Activated CD4-positive, alpha-beta T cell treated with anti-CD3 and anti-CD28 coated beads, Interleukin-10, Interleukin-2, amounts not matched to agents 100 ng/mL and 50 ng/mL, durations not matched to agents 16 hours and 8 hours (primary cell): ENCODE measurements at places on chromosomes 4 and X.

- DNase-seq = peak; percentile 85
These were observed 34.6 kb downstream of the NBDY start for GRCh38 chrX:56763556-56764152.

DNA sequence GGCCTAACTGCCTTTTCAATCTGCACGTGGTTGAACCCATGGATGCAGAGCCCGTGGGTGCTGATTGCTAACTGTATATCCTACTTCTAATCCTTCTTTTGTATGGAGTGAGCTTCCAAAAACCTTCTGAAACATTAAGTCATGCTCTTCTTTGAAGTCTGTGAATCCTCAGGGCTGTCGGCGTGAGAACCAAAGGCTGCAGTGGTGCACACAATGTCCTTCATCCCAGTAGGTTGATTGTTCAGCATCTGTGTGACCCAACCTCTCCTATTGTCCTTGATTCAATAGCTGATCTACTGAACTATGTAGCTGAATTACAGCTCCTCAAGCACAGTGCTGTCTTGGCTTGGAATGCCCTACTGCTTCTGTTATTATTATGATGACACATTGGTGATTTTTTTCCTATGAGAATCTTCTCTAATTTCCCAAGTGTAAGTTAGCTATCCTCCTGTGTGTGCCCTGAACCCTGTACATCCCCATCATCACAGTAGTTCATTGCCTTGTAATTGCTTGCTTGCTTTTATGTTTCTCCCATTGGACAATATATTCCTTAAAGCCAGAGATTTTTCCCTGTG is 294.6 kb downstream of the TRIML1 start:
- no peak for DNase-seq

DNA sequence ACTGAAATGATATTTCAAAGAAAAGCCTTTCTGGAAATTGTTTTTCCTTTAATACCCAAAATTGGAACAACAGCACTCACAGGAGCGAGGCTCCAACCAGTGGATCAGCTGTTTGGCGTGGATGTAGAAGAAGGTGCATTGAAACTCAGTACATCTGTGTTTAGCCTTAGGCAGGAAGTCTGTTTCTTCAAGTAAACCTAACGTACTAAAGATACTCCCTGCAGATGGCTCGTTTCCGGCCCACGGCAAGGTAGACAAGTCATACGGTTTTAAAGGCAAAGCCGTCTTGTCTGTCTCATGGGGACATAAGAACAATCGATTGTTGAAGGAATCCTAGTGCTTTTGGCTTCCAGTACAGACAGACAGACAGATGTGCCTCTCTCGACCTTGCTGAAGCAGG is 50.0 kb upstream of the CLCN4 start:
- DNase-seq = peak; percentile 66

GRCh38 chr4:139501927-139502899 is 48.3 kb downstream of the RAB33B start:
- no peak for DNase-seq

- DNase-seq = no peak
These were observed 286.6 kb downstream of the ZIC3 start for GRCh38 chrX:137852502-137852901.

- no peak for DNase-seq
These were observed 65.2 kb downstream of the PARM1 start for GRCh38 chr4:74997948-74998729.

DNA sequence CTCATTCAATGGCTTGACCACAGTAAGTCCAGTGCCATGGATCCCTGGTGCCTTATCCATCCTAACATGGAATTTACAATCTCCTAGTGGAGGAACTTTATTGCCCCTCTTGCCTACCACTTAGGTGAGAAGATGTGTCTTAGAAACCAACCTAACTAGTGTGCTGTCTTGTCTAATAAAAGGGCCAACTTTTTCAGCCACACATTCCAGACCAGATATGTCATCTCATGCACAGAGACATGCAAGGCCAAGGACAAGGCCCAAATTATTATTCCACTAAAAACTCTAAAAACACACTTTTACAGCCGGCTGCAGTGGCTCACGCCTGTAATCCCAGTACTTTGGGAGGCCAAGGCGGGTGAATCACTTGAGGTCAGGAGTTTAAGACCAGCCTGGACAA is 10.6 kb upstream of the PRDX4 start:
- no peak for DNase-seq

GRCh38 chr4:183154701-183155391 is 55.8 kb downstream of the WWC2 start:
- no peak for DNase-seq

DNA sequence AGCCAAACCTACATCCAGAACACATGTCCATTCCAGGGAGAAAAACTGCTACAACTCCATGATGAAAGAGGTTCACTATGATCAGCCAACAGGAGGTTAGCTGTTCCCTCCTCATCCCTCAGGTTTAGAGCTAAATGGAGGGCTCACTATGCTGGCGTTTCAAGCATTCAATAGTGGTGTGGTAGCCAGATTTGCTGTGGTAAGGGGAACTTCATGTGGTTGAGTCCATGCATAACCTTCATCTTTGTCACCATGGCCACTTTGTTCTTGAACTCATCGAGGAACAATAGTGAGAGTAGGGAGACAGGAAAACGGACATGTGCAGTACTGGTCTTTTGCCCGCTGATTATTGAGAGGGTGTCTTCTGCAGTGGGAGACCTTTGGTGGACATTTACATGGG is 33.8 kb downstream of the ALPK1 start:
- DNase-seq = no peak

DNA sequence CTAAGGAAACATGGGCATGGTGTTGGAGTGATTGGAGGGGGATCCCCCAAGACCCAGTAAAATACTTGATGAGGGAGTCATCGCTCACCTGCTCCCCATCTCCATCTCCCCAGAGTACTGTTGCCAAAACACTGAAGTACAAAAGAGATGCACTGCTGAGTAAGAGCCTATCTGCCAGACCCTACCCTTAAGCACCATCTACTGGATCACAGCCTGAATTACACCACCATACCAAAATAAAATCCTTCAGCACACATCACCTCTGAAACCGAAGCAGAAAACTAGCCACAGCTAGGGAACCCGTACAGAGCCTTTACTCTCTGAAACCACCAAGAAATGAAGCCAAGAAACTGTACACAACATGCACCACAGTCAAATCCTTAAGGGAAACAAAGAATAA is 466.3 kb upstream of the ACTRT1 start:
- peak; percentile 18 for DNase-seq

DNA sequence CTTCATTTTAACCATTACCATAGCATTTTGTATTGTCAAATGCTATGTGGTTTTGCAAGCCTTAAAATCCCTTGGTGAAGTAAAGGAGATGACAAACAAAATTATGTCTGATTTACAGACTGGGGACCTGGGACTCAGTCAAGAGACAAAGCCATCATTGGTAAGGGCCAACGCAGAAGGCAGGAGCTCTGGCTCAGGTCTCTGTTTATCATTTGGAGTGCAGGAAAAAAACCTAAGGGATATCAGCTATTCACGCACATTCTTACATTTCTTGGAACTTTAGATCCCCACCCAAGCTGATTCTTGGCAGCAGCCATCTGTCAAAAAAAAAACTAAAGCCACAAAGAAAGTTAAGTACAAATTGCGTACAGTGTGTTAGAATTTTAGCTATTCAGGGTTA is 731.9 kb downstream of the STPG2 start:
- DNase-seq = no peak

- no peak for DNase-seq
These were observed 22.1 kb upstream of the SORBS2 start for GRCh38 chr4:185834088-185834487.

DNA sequence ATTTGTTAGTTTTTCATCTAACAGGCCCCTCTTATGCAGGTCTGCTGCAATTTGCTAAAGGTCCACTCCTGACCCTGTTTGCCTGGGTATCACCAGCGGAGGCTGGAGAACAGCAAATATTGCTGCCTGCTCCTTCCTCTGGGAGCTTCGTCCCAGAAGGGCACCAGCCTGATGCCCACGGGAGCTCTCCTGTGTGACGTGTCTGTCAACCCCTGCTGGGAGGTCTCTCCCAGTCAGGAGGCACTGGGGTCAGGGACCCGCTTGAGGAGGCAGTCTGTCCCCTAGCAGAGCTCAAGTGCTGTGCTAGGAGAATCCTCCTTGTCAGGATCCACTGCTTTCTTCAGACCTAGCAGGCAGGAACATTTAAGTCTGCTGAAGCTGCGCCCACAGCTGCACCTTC is 30.5 kb downstream of the ATRX start:
- no peak for DNase-seq

GRCh38 chr4:155854582-155855226 is 11.4 kb downstream of the ASIC5 start:
- no peak for DNase-seq

GRCh38 chr4:119748853-119749252 is 120.2 kb upstream of the PDE5A start:
- DNase-seq = no peak

DNA sequence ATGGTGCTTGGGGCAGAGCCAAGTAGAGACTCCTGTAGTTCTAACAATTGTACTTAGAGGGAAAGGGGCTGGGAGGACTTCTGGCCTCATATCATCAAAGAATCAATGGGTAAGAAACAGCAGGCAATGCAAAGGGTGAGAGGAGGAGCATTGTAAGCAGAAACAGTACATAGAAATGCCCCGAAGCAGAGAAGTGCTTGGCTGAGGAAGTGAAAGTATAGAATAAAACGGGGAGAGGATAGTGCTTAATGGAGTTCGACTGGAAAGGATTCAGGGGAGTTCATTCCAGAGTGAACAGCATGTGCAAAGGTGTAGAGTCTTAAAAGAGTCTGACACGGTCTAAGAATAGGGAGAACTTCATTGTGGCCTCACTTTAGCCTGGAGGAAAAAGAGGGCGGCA is 103.0 kb downstream of the SYNPO2 start:
- DNase-seq = no peak
